Stimulated activated memory B cell treated with anti-CD40 and anti-IgM and Interleukin-4, amounts not matched to agents 10 μg/mL and 1 μg/mL and 100 μg/mL, for 72 hours (primary cell): ENCODE measurements at places on chromosomes 6 and 20.

DNA sequence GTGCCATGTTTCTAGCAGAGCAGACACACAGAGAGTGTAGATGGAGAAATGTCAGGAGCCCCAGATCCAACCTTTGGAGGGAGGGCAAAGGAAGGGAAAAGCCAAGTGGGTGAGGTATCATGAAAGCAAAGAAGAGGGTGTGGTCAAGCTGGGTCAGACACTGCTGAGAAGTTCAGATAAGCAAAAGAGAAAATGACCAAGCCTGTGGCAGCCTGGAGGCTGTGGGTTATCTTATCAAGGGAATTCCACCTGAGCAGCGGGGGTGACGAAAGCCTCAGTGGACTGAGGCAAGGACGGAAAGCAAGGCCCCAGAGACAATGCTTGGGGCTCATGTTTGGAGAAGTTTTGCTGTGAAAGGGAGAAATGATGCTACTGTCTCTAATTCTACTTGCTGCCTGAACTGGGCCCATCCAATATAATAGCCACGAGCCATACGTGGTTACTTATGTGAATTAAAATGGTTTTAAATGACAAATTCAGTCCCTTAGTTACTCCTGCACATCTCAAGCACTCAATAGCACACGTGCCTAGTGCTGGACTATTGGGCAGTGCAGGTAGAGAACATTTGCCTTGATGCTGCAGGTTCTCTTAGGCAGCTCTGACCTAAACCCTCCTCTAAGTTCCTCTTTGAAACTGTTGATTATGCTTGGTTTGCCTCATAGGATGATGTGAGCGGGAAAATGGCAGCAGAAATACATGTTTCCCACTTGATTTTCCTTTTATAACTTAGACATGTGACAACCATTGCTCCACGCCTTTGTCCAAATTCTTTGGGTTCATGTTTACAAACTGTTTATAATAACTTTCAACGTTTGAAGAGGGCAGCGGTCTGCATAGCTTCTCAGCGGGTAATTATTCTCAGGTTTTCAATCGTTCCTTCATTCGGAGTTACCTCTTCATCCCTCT, 63.7 kb downstream of the SLC22A23 start:
- ATAC-seq = no peak

DNA sequence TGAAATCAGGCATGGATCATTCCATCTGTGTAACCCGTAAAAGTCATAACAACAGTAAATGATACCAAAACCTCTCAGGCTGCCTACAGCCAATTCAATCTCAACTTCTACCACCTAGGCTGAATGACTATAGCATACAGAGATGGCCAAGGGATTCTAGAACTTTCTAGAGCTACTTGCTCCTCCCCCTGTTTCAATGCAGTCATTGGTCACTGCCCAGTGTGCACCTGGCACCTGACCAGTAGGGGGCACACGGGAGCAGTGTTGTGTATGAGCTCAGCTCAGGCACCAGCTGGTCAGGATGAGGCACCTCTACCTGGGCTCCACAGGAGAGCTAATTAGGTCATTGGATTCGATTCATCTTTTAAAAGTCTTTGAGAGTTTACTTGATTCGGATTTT, 86.2 kb downstream of the PLEKHG1 start:
- peak; percentile 51 for ATAC-seq

DNA sequence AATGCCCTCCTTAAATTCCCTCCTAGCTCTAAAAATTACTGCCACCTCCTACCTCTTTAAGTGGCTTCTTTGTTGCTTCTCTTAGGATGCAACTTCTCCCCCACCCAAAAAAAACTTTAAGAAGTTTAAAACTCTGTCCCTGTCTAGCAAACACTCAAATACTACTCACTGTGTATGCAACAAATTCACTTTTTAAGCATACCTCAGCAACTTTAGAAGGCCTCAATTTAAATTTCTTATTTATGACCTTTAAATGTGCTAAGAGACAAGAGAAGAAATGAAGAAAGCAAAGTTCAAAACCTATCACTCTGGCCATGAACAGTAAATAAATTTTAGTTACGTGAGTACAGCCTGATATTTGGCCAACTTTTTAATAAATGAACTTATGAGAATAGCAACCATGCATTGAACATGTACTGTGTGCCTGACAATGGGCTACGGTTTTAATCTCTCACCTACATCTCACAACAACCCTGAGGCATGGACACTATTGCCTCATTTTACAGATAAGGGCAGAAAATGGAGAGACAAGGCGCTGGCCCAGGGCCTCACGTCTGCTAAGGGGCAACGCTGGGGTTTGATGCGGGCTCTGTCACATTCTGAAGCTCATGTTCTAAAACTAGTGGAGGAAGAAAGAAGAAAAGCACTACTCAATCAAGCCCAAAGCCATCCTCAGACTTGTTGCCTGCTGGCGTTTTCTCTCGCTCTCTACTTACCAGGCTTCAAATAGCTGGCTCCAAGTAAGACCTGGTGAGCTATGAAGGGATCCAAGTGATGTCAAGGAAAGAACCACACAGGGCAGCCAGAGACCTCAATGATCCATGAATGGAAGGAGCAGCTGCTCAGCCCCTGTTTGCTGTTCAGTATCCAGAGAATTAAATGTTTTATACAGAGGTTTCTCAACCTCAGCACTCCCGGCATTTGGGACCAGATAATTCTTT, 99.8 kb downstream of the TBC1D7 start:
- no peak for ATAC-seq

- ATAC-seq = no peak
Observed at GRCh38 chr6:79898076-79898475, 49.3 kb downstream of the ELOVL4 start.

- peak; percentile 20 for ATAC-seq
Observed at GRCh38 chr20:20561841-20562240, 150.6 kb downstream of the RALGAPA2 start.

DNA sequence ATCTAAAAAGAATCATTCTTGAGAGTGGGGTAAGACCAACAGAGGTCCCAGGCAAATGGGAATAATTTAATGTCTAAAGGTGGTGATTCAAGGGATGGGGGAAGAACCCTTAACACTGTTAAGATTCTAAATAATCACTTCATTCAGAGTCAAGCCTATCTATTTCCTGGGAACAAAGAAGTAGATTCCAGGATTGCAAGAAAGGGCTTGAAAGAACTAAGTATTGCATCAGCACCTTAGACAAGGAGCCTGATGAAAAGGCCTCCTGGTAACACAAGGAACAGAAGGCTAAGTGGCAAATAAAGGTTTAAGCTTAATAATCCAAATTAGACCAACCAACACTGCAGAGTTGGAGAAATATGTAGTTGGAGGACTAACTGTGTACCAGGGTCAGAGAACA, 620.7 kb upstream of the BTBD3 start:
- no peak for ATAC-seq

DNA sequence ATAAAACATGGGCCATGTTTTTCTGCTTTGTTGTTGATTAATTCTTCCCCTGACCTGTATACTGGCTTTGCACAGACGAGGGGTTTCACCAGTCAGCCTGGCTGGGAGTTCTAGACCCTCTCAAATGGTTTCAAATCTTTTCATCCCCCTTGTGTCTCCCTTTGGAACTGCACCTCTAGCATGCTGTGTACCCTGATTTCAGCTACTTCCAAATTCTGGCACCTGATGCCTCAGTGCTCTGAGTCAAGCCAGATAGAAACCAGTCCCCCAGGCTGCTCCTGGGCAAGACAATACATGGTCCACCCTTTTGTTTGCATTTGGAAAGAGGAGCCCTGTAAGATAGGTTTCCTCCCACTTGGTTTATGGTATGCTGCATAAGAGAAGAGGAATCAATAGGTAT, 290.2 kb downstream of the BTBD3 start:
- no peak for ATAC-seq

DNA sequence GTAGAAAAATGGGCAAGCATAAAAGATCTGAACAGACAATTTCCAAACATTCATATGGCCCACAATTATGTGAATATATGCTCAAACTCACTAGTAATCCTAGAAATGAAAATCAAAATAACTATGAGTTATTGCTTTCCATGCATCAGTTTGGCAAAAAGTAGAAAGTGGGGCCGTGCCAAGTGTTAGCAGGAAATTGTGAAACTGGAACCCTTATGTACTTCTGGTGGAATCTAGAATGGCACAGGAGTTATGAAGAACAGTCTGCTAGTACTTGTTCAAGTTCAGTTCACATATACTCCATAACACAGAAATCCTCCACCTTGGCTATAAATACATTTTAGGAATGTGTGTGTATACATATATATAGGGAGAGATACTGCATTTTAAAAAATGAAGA, 89.8 kb downstream of the EYA2 start:
- no peak for ATAC-seq

- ATAC-seq = peak; percentile 71
Observed at GRCh38 chr6:88662163-88662580, 301.2 kb downstream of the RNGTT start.

DNA sequence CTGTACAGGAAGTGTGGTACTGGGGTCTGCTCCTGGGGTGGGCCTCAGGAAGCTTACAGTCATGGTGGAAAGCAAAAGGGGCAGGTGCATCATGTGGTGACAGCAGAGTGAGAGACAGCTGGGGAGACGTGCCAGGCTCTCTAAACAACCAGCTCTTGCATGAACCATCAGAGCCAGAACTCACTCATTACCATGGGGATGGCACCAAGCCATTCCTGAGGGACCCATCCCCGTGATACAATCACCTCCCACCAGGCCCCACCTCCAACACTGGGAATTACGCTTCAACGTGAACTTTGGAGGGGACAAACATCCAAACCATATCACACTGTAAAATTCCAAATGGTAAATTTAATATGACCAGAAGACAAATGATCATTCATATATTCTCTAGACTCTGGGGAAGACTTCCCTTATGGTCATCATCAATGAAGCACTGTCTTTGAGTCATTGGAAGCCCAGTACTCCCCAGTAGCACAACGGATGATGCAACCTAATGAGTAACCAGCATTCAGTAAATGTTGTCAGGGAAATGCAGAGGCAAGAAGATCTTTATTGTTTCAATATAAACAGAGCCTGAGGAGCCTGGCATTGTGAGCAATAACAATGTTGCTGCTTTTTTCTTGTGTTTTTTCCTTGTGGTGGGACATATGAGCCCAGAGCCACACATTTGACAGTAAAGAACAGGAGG, 48.2 kb upstream of the RALY start:
- no peak for ATAC-seq

DNA sequence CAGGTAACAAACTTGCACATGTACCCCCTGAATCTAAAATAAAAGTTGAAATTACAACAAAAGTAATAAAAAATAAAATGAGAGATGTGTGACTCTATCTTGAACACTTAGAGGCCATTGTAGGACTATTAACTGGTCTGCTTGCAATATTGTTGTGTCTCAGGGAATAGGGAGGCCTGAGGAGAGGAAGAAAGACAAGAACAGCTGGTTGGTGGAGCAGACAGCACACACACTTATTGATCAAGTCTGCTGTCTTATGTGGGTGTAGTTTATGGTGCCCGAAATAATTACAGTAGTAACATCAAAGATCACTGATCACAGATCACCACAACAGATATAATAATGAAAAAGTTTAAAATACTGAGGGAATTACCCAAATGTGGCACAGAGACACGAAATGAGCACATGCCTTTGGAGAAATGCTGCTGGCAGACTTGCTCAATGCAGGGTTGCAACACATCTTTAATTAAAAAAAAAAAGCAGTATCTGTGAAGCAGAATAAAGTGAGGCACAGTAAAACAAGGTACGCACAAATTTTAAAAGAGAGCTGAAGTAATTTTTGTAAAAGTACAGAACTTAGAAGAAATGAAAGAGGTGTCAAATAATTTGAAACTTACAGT, 110.1 kb upstream of the HDAC2 start:
- no peak for ATAC-seq

DNA sequence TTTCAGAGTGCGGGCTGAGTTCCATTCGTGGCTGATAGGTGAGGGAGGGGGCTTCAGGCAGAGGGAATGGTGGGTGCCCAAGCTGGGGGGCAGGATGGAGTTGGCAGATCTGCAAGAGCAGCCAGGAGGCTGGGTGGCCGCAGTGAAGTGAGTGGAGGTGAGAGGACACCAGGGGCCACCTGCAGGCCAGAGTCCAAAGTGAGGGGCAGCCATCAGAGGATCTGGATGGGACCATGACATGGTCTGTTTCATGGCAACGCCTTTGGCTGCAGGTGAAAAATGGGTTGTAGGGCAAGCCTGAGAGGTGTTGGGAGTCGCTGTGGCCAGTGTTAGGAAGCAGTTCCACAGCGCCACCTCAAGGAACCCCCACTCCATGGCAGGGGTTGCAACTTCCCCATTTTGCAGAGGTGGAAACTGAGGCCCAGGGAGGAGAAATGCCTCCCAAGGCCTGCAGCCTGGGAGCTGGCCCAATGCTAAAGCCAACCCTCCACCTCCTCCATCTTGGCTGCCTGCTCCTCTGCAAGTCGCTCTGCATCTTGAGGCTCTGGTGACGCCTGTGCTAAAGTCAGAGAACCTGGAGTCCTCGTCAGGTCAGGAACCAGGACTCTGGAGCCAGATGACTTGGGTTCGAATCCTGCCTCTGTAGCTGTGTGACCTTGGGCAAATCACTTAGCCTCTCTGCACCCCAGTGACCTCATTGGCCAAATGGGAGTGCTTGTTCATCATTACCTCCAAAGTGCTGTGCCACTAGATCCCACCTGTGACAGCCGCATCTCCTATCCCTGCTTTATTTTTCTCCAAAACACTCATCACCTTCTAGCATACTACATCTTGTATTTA, 153.8 kb downstream of the CEBPB start:
- no peak for ATAC-seq

DNA sequence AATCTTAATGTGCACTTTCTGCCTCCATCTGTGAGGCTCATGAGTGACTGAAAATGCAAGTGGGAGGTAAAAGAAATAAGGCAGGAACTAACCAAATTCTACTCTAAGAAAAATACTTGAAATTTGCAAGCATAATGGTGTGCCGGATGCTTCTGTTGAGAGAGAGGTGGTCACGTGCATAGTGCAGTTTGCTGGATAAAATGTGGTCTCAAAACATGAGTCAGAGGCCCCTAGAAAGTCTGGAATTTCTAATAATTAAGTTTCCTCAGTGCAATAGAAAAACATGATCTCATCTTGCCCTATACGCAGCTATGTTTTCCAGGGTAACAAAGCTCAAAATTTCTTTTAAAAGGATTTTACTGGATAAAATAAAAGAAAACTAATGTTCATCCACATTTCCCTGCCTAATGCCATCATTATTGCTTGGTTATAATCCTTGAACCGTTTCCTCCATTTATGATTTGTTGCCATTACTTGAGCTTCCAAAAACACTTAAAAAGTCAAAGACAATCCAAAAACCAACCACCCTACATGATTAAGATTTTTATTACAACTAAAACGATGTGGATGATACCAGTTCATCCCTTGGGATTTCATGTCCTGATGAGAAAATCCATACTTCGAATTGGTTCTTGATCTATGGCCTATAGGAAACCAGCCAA, 351.7 kb upstream of the ARID1B start:
- ATAC-seq = no peak

DNA sequence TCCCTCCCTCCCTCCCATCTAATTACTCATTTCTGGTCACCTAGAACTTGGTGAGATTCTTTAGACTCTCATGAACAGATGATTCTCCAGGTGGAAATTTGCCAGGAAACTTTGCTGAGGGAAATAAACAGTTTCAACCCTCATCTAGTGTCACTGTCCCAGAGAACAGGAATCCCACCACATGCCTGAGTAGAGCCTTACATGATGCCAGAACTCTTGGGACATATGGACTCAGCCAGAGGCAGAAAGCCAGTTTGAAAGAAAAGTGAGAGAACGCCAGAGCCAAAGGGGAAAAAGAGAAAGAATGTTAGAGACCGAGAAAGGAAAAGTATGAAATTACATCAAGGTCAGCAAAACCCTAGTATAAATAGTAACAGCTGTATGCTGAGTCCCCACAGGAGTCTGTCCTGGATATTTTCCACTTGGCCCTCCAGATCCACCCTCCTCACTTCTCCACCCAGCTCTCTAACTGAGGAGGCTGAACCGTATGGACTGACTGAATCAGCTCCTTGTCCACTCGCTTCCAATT, 127.5 kb upstream of the COL21A1 start:
- no peak for ATAC-seq
